ENCODE measurements at places on chromosomes 4 and X.

- peak; percentile 6 for DNase-seq
Measured at GRCh38 chrX:110317061-110317819, 645 bp downstream of the AMMECR1 start.

DNA sequence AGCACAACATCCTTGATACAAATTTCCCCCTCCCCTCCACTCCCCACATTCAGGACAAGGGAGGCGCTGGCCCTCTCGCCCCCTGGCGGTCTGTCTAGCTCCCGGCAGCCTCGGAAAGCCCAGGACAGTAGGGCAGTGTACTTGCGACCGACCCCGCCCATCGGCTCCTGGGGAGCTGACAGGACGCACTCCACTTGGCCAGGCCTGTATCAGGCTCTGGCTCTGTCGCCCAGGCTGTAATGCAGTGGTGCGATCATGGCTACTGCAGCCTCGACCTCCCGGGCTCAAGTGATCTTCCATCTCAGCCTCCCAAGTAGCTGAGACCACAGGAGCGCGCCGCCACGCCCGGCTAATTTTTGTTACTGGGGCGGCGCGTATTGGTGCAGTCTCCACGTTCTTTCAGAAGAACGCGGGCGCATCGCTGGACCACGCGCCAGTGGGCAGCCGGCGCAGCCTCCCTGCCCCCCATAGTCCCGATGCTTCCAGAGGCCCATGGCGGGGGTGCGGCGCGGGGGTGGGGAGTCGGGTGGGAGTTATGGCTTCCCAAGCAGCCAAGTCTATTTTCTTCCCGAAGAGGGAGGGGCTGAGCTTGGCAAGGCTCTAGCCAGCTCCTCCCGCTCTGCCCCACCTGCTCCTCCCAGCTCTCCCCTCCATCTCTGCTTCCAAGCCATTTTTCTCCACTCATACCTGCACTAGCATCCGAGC, 7.8 kb upstream of the AKAP14 start:
- no peak for DNase-seq

DNA sequence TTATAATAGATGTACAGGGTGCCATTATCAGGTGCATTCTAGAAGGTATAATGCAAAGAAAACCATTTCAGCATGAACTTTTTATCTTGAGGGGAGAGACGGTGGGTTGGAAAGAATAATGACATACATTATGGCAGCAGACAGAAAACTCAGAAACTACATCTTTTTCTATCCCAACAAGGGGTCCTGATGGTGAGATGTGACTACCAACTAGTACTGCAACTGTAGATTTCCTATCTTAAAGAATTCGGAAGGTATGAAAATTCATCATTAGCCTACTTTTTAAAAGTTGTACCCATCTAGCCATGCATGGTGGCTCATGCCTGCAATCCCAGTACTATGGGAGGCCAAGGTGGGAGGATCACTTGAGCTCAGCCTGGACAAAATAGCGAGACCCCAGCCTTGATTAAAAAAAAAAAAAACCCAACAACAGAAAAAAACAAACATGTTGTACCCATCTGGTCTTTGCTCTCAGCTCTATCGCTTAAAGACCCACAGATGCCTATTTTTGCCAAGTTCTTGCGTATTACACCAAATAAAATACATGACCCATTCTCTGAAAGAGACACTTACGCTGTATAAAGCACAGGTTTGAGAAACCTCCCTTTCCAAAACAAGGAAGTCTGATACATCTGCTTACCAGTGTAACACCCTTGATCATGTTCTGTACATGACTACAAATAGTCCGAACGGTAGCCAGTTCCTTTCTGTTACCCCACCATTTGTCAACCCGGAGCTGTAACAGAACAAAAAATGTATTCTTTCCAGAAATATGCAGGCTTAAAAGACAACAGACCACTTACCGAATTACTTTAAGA, 1.6 kb downstream of the RPL9 start:
- DNase-seq: no peak

DNA sequence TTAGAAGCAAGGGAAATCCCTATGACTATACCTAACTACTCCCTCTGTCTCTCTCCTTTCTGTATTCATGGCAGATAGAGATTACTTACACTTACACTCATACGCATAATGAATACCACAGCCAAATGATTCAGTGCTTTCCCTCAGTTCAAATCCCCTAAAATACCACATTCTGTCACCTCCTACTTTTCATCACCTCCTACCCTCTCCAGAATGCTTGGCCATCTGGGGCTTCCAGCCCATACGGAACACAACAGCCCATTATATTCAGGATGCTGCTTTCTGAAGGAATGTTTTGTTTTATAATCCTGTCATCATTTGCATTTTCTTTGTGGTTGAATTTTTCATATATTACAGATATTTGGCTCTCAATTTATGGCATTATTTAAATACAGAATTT, 361.6 kb downstream of the GRIA2 start:
- DNase-seq: no peak

GRCh38 chr4:158315706-158316105, 105.4 kb downstream of the TMEM144 start:
- DNase-seq: no peak

DNA sequence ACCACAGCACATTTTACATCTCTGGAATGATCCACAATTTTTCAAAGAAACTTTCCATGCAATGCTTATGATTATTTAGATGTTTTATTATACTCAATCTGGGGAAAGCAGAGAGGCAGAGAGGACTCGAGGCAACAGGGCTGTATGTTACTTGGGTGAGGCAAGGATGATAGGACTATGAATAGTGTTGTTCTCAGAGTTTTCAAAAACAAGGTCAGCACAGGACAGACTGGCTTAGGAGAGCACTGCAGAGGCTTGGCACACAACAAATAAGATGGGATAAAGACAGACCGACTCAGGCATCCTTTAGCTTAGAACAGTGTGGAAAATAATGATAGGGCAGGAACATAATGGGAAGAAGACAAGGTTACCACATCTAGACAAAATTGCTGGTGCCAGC, 65.4 kb downstream of the TMEM150C start:
- DNase-seq: no peak

Measured in stimulated activated CD8-positive, alpha-beta memory T cell treated with anti-CD3 and anti-CD28 coated beads, Interleukin-2, amount 100 ng/mL, for 1 hour (primary cell).